NCI-H345 (cell line): ENCODE measurements at places on chromosomes 12 and 14.

- DNase-seq, result no peak
These were observed 58.8 kb downstream of the TRMT5 start for GRCh38 chr14:60922050-60922449.

DNA sequence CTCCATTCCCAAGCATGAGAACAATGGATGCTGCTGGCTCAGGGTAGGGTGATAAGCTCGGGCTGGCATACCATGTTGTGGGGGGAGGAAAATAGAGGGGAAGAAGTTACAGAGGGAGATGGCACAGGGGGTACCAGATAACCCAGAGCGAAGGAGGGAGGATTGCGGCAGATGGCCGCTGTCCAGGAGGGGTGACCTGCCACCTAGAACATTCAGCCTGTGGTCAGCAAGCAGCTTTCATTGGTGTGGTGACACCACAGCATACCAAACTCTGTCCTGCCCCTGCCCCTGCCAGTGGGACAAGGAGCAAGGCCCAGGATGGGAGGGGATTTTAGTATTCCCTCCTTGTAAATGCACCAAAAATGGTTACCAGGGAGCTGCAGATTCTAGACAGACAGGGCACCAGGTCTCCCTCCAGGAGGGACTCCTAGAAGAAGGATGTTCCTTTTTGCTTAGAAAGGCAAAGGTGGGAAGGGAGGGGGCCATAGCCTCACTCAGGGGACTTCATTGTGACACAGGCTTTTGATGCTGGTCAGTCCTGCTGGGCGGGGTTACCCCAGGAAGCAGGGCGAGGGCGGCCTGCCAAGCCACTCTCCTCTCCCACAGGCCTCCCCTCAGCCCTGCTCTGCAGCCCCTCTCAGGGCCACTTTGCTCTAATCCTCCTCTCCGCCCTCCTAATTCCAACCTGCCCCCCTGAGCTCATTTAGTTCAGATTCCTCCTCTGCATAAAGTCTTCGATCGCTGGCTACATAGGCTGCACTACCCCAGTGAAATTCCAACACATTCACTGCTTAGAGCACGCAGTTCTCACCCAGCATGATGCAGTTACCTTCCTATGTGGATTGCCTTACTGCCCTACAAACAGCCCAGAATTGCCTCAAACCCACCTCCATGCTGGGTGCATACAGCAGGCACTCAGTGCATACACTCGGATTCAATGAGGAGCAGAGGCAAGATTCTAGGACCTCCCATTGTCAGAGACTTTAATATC is 36.0 kb upstream of the PLEKHG6 start:
- no peak for DNase-seq

- no peak for DNase-seq
These were observed 17.0 kb downstream of the NID2 start for GRCh38 chr14:52051871-52052270.

GRCh38 chr12:45989287-45989686 is 1.1 kb downstream of the SCAF11 start:
- no peak for DNase-seq

- no peak for DNase-seq
These were observed 34.6 kb upstream of the NFKBIA start for GRCh38 chr14:35438910-35439713.

DNA sequence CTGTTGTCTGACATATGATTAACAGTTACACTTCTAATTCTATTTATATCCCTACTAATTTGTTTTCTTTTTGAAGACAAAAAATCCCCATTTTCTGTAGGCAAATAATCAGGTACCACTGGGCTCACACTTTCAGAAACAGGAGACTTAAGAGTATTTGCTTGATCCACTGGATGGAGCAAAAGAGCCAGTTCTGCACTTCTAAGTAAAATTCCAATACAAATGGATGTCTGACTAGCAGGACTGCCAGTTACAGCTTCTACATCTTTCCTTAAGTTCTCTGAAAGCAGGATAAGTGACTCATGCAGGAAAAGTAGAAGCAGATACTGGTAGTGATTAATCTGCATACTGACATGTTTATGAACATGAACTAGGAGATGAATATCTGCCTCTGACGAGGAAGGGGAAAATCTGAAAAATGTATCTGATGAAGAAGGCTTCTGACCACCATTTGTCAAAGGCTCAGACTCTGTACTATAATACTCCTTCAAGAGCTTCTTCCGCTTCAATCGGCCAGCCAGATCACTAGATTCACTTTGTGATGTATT is 73.8 kb upstream of the ANKS1B start:
- DNase-seq, result no peak

- no peak for DNase-seq
These were observed 46.2 kb upstream of the JDP2 start for GRCh38 chr14:75381642-75382041.

DNA sequence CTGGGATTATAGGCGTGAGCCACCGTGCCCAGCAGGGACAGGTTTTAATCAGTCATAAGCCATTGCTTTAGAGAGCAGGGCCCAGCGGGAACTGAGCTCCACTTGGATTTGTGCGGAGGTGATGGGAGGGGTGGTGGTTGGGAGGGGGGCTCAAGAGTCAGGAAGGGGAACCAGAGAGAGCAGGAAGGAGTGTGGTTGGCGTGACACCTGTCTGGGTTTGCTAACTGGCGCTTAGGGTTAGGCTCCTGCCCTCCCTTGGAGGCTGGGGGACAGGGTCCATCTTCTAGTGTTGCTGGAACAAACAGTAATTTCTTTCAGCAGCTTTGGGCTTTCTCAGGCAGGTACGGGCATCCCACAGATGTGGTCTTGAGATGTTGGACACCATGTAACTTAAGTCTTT is 7.5 kb upstream of the ALDH2 start:
- no peak for DNase-seq

DNA sequence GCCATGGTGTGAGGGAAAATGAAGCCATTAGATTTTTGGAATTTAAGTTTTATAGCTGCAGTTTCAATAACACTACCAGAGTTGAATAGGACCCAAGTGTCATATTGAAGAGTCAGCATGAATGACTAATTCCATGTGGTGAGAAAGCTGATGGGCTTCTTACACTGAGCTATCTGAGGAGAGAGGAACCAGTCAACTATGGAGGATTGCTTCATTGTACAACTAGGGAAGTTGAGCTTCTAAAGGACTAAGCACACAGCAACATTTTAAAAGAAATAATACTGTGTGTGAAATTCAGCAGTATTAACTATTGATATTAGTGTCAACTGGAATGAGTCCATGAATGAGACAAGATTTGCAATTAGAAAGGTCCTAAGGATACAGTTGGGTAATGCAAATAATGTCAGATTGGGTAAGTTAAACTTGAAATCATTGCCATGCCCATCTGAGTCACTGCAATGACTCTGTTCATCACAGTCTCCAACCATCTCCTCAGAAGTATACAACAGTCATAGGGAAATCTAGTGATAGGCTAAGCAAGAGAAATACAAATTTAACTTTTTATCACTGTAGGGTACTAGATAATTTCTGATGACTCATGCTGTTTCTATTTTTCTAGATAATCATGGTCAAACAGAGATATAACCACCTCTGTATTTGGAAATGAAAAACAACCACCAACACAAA is 394.2 kb downstream of the FSCB start:
- no peak for DNase-seq

GRCh38 chr14:79826362-79826761 is 384.9 kb downstream of the DIO2 start:
- DNase-seq, result no peak

DNA sequence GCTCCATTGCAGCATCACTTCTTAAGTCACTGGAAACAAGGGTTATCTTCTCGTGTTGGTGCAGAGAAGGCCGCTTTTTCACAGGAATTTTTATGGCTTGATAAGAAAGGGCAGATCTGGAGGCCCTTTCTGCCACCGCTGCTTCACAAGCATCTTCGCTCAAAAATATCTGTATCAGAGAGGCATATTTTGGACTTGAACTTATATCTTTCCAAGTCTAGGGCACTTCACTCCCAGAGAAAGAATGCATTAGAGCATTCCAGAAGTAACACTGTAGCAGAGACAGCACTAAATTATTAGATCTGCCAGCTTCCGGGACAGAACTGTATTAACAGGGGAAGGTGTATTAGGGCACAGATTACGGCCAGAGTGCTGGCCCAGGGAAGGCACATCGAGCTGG is 151.7 kb upstream of the AMIGO2 start:
- no peak for DNase-seq

GRCh38 chr14:48243900-48244299 is 568.5 kb upstream of the MDGA2 start:
- DNase-seq, result no peak

DNA sequence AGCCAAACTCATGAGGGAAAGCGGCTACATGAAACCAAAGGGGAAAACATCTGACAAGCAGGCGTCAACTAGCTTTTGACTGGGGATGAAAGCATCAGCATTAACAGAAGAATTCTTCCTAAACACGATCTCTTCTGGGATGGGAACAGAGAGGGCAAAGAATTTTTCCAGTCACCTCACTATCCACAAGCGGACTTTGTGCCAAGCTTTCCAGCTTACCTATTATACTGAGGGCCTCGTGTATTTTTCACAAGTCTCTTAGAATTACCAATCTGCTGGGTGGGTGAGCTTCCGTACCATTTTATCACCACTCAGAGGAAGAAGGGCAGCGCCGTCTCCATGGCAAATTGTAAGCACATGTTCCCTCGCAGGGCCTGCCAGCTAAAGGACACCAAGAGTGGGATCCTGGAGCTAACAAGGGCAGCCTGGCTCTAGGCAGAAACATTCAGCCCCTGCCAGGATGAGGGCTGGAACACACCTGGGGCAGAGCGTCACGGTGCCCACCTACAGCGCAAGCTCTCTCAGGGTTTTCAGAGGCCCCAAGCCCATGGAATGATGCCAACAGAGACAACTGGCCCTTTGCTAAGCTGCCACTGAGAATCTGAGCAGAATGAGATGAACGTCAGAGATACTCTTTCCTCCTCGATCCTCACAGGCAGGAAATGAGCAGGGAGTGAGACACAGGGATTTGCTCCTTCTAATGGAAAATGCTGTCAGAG is 74.6 kb downstream of the CHGA start:
- peak; percentile 90 for DNase-seq

DNA sequence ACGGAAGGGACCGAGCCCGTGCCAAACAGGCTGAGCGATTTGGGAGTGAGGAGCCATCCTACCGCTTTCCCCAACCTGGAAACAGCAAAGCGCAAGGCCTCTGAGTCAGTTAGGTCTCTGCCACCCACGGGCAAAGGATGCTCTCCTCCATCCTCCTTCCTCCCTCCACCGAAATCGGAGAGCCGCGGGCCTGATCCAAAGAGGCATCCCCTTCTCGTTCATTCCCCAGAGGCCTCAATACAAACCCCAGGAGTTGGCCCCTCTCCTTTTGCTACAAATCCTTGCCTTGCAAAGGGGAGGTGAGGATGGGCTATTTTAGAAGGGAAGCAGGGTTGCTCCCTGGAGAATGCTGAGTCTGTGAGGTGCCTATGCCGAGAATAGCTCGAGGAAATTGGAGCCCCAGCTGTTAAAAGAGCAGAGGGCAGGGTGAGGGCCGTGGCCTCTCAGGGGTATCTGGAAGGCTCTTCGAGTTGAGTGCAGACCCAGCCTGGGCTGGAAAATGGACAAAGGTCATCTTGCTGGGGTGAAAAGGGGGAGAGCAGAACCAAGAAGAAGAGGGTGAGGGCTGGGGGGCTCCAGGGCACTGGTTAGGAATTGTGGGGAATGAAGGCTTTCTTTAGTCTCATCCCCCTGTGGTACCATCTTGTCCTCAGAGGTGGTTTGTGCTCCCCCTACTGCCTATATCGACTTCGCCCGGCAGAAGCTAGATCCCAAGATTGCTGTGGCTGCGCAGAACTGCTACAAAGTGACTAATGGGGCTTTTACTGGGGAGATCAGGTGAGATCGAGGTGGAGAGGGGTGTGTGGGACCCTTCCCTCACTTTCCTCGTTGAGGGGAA is 1.1 kb downstream of the TPI1 start:
- no peak for DNase-seq

DNA sequence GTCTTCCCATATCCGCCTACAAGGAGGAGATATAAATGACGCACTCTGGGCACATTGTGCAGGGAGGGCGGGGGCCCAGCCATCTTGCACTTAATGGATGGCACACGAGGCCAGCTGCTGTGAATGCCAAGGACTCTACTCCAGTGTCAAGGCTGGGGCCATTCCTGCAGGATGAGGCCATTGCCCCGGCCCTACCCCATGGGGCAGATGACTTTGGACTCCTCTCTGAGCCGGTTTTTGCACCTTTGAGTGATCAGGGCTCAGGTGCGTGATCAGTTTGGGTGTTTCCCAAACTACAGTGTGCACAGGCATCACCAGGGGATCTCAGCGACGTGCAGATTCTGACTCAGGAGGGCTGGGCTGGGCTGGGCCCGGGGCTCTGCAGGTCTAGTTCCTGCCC is 16.1 kb downstream of the MMAB start:
- no peak for DNase-seq

DNA sequence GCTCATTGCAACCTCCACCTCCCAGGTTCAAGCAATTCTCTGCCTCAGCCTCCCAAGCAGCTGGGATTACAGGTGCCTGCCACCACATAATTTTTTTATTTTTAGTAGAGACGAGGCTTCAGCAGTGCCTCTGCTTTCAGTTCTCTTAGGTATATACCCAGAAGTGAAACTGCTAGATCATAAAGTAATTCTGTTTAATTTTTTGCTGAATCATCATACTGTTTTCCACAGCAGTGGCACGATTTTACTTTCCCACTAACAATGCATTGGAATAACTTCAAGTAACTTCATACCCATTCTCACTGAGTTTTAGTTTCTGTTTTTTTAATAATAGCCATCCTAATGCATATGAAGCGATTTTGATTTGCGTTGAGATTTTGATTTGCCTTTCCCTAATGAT is 148.0 kb upstream of the G2E3 start:
- no peak for DNase-seq

DNA sequence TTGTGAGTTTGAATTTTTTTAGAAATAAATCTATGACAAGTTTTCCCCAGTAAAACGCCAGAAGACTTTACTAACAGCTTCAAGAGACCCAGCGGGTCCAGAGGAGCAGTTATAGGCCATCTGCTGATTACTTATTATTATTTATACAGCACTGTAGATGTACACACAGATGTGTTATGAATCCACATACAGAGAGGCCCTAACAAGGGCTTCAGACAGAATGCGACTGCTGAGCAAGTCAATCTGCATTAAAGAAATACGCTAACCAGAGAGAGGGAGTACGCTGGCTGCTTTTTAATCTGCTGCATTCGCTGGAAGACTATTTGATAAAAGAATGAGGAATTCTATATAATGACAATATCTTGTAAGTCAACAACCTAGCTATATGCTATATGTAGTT is 32.5 kb downstream of the ATF7 start:
- no peak for DNase-seq
